ENCODE measurements at places on chromosomes 6 and 20.

DNA sequence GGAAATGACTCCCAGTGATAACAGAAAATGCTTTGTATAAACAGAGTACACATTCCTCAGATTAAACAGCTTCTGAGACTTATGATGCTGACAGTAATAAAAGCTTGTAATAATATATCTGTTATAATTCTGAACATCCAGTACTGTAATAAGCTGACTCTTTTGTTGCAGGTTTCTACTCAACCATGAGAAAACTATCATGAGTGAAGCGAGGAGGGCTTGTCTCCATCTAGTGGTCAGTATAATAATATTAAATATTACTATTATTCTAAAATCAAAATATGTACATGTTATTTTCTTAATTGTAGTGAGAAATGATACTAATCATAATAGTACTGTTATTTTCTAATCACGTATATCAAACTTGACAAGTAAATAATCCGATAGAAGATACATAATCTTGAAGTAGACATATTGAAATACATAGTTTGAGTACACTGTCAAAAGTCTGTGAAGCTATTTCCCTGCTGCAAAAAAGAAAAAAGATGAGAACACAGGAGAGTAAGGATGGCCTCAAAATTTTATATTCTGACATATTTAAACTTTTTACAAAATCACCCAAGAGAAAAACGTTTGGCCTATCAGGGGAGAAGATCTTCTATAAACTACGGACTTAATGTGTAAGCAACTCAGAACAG is 183.1 kb downstream of the MOXD1 start:
- no peak for DNase-seq

DNA sequence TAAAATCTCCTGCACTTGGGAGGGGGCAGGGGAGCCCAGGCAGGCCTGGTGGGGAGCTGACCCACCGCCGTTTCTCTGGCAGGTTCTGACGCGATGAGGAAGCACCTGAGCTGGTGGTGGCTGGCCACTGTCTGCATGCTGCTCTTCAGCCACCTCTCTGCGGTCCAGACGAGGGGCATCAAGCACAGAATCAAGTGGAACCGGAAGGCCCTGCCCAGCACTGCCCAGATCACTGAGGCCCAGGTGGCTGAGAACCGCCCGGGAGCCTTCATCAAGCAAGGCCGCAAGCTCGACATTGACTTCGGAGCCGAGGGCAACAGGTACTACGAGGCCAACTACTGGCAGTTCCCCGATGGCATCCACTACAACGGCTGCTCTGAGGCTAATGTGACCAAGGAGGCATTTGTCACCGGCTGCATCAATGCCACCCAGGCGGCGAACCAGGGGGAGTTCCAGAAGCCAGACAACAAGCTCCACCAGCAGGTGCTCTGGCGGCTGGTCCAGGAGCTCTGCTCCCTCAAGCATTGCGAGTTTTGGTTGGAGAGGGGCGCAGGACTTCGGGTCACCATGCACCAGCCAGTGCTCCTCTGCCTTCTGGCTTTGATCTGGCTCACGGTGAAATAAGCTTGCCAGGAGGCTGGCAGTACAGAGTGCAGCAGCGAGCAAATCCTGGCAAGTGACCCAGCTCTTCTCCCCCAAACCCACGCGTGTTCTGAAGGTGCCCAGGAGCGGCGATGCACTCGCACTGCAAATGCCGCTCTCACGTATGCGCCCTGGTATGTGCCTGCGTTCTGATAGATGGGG is 3.0 kb downstream of the PRND start:
- DNase-seq = no peak

DNA sequence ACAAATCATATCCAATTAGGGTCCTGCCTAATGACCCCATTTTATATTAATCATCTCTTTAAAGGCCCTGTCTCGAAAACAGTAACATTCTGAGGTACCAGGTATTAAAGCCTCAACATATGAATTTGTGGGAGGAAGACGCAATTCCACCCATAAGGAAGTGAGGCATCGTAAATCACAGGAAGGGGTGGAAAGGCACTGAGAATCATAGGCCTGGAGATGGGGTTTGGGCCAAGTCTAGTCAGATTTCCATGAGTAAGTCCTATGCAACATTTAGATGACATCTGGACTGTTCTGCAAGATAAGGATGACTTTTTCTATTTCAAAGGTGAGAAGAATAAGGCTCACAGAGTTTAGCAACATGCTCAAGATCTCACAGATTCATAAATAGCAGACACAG is 534.0 kb downstream of the KHDRBS2 start:
- DNase-seq = no peak

DNA sequence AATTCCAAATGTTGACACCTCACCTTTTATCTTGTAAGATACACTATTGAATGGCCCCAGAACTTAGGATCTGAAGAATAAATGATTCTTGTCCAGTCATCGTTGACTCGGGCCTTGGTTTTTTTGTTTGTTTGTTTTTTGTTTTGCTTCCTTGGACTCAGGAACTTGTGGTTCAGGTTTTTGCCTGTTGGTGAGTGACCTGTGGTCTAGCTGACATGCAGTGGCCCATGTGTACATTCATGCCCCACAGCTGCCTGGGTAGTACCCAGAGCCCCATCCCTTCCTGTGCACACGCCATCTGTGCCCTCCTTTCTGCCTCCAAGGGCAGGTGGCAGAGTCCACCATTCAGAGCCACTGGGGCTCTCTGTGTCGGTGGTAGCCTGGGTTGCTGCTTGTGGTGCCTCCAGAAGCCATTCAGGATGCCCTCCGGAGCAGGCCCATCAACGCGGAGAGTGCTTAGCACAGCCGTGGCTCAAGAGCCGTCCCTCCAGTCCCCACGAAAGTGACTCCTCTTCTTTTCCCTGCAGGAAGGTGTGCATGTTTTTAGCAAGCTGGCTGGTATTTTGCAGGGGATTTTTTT is 85.9 kb downstream of the SYNJ2 start:
- DNase-seq = no peak

DNA sequence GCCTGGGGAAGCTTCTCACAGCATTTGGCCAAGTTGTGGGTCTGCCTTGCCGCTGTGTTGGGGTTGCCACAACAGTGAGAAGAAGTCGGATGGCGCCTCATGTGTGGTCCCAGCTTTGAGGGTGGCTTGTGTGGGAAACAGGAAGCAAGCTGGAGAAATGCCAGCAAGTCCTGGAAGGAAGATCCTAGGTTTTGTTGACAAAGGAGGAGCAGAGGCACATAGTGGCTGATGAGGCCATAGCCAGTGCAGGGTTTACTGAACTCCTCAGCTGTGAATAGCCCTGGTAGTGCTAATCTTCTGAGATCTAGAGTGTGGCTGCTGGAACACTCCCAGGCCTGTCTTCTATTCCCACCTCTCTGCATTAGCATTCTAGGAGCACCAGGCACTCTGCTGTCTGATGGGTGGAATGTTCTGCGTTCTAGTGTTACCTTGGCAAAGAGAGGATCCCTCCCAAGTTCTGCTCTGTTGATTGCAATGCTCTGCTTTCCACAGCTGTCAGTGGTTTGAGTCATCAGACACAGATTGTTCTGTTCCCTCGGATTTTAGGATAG is 25.2 kb downstream of the SNPH start:
- peak; percentile 40 for DNase-seq

GRCh38 chr6:72238900-72239299 is 352.6 kb downstream of the RIMS1 start:
- DNase-seq = no peak

All from left hindlimb (tissue), 1 donor.